ENCODE measurements at places on chromosomes 4 and X.

- DNase-seq, result no peak
Observed at GRCh38 chr4:75708218-75708691, 16.1 kb upstream of the USO1 start.

GRCh38 chr4:11663114-11663513, 234.4 kb upstream of the HS3ST1 start:
- DNase-seq, result no peak

DNA sequence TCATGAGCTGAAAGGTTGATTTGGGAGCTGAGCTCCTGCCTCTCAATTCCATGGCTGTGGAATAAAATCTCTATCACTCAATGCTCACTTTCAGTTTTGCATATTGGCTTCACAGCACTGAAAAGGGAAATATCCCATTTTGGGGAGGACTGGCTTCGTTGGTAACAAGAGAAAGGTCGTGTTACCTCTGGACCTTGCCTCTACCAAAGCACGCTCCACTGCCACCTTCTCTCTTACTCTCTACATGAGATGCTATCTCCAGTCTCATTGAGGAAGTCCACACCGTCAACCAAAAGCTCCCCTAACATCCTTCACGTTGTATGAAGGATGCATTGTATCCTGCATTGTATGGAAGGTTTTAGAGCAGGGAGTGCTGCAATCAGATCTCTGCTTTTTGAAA, 195.0 kb upstream of the LDB2 start:
- DNase-seq, result no peak

DNA sequence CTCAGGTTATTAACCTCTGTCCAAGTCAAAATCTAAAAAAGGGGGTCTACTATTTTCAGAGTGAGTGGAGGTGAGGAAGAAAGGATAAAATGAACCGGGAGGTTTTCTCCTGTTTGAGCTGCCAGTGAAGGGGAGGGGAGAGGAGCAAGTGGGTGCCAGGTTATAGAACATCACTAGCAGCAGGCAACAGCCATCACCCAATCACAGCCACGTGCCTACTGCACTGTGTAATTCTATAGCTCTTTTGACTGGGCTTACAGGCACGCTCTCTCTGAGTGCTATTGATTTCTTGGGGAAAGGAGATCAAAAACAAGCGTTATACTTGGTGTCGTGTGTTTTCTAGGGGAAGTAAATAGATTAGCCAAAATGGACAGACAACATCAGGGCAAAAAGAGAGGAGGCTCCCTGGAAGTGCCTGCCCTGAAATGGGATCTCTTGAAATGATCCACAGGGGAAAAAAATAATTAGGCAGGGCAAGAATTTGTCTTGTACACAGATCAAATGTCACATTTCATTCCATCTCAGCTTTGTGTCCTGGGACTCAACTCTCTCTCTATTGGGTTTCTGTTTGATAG, 300.5 kb upstream of the LCORL start:
- no peak for DNase-seq

DNA sequence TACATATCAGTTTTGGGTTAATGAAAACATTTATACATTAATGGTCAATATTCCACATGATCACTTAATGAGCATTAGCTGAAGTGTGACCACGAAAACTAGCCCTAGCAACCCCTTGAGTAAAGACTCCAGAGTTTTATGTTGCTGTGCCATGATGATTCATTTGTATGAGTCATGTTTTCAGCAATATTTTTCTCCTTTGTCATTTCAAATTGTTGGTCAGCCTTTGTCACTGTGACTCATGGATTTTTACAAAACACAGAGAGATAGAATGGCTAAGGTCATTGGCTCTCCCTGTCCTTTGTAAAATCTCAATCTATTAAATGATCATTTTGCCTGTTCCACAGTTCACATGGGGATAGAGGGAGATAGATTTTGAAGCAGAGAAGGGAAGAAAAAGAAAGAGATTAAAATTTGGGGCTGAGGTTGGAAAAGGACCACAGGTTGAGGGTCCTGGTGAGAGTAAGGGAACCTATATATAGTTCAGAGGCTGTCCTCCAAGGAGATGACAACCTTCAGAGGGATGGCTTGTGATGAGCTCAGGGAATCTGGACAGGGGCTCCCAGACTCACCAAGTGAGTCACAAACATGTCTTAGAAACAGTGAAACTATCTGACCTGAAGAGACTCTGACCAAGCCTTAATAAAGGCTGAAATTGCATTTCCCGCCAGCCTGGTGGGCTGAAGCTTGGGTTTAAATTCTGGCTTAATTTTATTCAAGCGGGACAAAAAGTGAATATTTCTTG, 25.6 kb downstream of the NR0B1 start:
- no peak for DNase-seq

DNA sequence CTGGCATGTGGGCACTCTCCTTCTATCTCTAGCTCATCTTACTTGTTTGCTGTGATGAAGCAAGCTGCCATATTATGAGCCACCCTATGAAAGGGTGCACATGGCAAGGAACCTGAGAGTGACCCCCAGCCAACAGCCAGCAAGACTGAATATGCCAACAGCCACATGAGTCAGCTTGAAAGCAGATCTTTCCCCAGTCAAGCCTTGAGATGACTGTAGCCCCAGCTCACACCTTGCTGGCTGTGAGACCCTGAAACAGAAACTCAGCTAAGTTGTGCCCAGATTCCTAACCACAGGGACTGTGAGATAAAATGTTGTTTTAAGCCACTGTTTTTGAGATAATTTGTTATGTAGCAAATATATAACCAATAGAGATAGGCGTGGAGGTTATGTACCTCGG, 36.2 kb downstream of the KDM5C start:
- DNase-seq, result no peak

DNA sequence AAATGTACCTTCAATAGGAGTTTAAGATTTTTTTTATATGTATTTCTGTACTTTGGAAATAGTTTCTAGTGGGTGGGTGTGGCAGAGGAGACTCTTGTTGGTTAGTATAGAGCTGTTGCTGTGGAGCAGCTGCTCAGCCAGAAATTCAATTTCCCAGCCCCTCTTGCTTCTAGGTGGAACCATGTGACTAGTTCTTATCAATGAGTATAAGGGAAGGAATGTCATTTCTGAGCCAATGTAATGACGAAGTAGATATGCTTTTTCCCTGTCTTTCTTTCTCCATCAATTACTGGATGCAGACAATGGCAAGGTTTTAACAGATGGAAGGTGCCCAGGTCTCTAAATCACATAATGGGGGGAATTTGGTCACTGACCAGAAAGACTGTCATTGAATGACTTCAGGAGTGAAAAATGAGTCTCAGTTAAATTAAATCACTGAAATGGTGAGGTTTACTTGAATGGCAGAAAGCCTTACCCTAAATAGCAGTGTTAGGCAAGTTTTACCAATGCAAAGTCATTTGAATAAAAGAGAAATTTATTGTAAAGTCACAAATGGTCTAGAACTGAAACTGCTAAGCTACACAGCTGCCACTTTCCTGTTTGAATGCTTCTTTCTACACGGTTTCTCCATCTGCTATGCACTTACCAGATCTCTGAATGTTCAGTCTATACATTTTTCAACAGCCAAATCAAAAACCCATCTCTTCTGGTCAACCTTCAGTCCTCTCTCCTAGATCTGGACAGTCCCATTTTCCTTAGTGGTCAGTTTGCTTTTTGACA, 795.4 kb upstream of the MAGEB2 start:
- DNase-seq, result no peak

- DNase-seq, result no peak
Observed at GRCh38 chr4:1907848-1908525, 36.8 kb downstream of the NSD2 start.

DNA sequence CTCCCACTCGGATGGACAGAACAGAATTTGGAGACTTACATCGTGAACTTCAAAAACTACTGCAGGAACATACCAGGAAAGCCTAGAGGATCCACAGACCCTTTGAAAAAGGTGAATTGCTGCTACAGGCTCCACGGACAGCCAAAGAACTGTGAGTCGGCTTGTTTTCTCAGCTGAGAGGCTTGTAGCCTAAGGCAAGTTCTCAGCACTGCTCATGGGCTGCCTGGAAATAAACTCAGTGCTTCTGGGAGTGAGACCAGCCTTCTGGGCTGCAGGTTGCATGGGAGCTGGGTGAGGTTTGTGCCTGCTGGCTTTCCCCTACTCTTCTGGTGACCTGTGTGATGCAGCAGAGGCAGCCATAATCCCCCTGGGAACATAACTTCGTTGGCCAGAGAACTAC, 1397.6 kb downstream of the FAM133A start:
- DNase-seq, result no peak

DNA sequence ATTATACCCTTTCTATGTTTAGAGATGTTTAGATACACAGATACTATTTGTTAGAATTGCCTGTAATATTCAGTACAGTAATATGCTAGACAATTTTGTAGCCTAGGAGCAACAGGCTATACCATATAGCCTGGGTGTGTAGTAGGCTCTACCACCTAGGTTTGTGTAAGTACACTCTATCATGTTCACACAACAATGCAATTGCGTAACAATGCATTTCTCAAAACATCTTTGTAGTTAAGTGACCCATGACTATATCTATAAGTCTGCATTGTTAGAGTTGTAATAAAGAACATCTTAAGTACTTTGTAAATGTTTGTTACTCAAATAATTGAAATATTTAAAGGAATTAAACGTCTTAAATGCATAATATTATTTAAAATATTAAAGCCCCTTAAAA, 379.3 kb downstream of the PPP3CA start:
- no peak for DNase-seq

DNA sequence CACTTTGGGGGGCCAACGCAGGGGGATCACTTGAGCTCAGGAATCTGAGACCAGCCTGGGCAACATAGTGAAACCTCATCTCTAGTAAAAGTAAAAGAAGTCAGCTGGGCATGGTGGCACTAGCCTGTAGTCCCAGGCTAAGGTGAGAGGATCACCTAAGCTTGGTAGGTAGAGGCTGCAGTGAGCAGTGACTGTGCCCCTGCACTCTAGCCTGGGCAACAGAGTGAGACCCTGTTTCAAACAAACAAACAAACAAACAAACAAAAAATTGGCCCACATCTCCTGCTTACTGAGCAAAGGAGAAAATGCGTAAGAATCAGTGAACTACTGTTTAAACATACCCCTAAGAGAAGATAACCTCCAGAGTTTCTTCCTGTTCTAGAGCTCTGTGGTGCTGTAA, 85.3 kb downstream of the FRYL start:
- no peak for DNase-seq

DNA sequence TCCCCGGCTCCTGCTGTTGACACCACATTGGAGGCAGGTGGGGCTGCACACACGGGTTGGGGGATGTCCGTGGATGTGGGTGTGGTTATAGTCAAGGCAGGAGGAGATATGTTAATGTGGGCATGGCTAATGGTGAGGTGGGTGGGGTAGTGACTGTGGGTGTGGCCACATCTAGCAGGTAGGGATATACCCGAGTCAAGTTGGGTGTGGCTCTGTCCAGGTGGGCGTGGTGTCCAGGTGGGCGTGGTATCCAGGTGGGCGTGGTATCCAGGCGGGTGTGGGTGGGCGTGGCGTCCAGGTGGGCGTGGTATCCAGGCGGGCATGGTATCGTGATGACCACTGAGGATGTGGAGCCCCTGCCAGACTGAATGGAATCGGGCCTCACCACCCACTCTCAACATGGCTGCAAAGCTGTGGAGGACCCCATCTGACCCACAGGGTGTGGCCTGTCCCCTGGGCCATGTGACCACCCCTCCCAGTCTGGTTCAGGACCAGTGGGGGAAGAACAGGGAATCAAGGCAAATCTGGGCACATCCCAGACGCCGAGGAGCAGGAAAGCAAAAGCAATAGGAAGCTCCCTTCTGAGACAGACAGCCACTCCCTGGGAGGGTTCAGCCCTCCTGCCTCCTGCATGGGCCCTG, 21.0 kb downstream of the MAN2B2 start:
- no peak for DNase-seq

- no peak for DNase-seq
Observed at GRCh38 chrX:9519546-9520216, 54.8 kb downstream of the TBL1X start.

DNA sequence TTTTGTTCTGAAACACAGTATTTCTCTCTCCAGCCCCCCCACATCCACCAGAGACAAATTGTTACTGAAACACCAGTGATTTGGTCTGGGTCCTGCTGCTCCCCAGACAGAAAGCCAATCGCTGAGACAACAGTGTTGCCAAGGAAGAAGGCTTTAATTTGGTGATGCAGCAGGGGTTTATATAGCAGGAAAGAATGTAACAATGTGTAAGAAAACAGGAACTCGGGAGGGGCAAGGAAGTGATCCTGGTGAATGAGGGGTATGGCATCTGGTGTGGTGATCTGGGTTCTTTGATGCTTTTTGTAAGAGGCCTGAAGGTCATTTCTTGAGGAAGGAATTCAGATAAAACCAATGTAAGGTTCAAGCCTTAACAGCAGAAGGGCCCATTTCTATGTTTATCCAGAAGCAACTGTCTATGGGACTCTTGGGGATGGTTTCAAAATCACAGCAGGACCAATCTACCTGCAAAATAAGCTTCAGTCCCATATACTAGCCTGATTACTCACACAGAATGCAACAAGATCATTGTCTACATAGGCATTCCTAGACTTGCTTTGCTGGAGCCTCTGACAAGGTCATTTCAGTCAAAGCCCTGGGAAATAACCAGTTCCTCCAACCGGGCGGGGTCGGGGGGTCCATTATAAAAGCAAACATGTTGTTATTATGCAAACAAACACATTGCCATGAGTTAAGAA, 445.2 kb upstream of the ZFP42 start:
- DNase-seq, result no peak

- no peak for DNase-seq
Observed at GRCh38 chr4:79934660-79935059, 138.4 kb downstream of the ANTXR2 start.

- no peak for DNase-seq
Observed at GRCh38 chrX:130147631-130148030, 18.0 kb downstream of the AIFM1 start.

- DNase-seq, result peak; percentile 18
Observed at GRCh38 chr4:21469438-21470300, 478.9 kb downstream of the KCNIP4 start.

DNA sequence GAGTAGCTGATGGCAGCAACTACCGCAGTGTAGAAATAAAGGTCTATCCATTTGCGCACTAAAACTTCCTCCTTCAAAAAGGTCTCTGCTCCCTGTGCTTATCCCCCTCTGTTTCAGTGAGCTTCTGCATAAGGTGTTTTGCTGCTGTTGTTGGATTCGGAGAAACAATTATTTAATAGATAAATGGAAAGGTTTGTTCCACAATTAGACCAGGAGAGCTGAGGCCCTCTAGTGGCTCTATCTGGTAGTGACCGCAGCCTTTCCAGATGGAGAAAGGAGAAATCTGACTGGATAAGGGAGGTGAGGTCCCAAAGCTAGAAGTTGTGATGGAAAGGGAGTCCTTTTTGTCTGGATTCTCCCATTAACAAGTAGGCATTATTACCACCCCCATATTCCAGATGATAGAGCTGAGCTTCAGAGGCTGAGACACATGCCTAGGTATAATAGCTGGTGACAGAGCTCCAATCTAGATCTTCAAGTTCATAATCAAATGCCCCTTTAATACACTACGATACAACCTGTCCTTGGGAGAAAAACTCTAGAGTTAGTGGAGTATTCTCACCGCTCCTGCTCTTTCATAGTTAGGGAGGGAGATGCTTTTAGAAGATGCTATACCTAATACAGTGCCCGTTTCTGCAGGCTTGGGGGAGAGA, 5.1 kb upstream of the GABRQ start:
- peak; percentile 4 for DNase-seq

- DNase-seq, result no peak
Observed at GRCh38 chrX:108270739-108271396, 167.4 kb downstream of the COL4A6 start.

Measured in COR-L47 (cell line).